ENCODE measurements at places on chromosomes 13 and 19.

DNA sequence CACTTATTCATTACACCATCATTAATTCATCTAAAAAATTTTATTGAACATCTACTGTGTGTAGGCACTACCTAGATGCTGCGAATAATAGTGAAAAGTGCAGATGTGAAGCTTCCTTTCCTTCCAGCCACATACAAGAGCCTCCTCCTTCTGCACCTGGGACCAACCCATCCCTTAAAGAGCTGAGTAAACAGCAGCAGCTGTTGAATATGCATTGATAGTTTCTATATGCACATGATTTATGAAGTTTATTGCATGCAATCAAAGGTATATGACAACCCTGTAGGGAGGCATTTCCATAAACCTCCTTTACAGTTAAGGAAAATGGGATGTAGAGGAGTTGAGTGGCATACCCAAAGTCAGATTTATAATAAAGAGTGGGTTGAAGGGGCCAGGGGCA is 110.3 kb upstream of the IPO5 start:
- no peak for DNase-seq

DNA sequence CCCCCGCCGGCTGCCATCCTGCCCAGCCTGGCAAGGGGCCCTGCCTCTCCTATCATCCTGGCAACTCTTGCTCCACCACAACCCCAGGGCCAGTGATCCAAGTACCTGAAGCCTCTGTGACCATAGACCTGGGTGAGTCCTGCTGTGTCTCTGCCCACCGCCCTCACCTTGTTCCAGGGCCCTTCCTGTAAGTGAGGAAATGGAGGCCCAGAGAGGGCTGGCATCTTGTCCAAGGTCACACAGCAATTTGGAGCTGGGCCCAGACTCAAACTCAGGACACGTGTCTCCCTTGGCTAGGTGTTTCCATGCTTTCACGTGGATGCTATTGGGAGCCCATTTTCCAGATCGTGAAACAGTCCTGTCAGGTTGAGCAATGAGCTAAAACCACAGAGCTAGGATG is 3.7 kb downstream of the CREB3L3 start:
- DNase-seq: no peak

GRCh38 chr13:39023316-39023715 is 14.6 kb downstream of the PROSER1 start:
- DNase-seq: no peak

DNA sequence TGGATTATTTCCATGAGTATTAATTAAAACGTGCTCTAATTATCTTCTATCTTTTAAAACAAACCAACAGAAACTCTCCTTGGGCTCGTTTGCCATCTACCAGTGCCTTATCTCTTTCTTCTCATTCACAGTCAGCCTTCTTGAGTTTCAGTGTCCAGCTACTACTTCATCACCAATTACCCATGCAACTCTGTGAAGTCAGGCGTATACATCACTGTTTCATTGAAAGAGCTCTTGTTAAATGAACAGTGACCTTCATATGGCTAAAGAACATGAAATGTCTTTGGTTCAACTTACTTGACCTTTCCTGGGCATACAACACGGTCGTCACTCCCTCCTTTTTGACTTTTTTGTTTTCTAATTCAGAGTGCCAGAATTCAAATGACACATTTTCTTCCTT is 5.2 kb upstream of the IFT88 start:
- no peak for DNase-seq

GRCh38 chr13:26604784-26605545 is 47.5 kb downstream of the WASF3 start:
- DNase-seq: peak; percentile 35

DNA sequence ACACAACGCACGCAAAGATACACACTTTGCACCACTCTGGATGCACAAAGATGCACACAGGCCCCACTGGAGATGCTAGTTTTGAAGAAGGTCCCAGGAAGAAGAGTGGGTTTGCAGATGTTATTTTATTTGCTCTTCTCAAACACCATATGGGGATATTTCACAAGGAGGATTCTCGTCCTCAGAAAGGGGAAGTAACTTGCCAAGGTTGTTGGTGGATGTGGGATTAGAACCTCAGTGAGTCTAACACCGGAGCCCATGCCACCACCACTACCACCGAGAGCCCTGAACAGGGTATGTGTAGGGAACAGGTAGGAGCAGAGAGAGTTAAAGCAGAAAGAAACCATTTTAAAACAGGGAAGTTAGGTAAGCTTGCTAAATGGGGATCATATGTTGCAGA is 9.6 kb upstream of the CEACAM6 start:
- DNase-seq: no peak

DNA sequence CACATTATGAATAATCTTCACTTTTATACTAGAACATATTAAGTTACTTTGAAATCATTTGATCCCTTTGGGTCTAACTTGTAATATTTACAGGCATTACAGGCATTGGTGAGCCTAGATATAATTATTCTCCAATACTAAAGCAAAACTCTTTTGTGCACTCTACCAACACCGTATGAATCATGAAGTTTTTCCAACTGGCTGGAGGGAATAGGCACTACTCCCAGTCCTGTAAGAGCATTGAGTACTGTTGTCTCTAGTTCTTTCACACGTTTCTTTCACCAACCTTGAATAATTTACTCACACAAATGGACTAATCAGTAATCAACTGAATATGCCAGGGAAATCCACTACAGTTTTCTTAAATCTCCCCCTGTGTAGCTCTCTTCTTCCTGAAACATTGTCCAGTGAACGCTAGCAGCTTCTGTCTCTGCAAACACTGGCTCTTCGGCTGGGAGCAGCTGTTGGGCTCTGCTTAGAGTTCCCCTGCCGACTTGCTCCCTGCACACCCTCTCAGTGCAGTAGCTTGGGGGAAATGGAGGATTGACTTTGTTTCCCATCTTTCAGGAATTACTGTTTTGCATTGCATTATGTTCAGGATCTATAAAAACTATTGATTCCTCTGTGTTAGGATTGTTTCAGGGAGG is 476.7 kb downstream of the RFC3 start:
- no peak for DNase-seq

- DNase-seq: no peak
Observed at GRCh38 chr13:81770868-81771505, 1430.1 kb upstream of the SPRY2 start.

DNA sequence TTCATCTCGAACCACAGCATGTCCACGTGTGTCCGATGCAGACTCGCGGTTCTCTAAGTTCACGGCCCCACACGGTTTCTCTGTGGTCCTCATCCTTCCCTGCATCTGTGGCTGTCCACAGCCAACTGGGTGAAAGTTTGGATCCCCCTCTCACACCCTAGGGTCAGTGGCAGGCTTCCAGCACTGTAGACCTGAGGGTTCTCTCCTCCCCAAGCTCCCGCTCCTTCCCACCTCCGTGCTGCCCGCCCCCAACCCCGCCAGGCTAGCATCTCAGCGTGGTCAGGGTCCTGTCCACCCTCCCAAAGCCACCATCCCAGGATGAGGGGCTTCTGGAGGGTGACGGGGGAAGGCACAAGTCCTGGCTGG is 3.0 kb downstream of the ANGPTL4 start:
- DNase-seq: no peak

GRCh38 chr13:51923983-51924539 is 62.3 kb downstream of the CCDC70 start:
- no peak for DNase-seq

- peak; percentile 83 for DNase-seq
Observed at GRCh38 chr13:27792393-27793218, at the start of gene GSX1. Gene GSX1, plus strand, starts transcription at chr13:27792483. Its CDS starts 208 bp downstream, at chr13:27792691.

DNA sequence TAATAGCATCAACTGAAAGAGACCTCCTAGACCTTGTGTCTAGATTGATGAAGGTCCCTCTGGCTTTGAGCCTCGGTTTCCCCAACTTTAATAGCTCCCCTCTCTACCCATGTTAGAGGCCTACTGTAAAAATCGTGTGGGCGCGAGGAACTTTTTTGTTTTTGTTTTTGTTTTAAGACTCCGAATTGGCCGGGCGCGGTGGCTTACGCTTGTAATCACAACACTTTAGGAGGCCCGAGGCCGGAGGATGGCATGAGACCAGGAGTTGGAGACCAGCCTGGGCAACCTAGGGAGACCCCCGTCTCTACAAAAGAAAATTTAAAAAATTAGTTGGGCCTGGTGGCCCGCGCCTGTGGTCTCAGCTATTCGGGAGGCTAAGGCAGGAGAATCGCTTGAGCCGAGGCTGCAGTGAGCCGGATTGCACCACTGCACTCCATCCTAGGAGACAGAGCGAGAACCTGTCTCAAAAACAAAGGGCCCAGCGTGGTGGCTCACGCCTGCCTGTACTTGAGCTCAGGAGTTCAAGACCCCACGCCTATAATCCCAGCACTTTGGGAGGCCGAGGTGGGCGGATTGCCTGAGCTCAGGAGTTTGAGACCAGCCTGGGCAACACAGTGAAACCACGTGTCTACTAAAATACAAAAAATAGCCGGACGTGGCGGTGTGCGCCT is 858 bp upstream of the PPP6R1 start:
- DNase-seq: no peak

DNA sequence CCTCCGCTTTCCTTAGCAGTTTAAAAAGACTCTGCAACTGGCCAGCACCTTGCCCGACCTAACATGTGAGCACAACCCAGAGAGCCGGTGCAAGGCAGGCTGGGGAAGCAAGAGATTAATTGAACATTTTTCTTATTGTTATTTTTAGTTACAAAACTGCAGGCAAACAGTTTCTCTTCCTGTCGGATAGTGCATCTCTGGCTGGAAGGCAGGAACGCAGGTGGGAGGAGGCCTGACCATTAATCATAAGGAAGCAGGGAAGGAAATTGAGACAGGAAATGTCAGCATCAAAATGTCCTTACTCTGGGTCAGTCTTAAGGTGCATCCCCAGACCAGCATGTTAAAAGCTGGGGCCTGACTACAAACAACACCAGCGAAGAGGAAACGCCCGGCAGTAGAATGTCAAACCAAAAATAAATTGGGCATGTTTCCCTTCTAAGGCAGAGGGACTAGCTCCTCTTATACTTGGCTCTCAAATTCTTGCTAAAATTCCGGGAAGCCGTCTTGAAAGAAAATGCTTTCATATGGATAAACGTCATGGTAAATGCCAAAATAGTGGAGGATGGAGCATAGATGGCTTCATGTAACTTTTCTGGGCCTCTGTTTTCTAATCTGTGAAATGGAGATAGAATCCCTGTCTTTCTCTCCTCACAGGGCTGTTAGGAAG is 226.8 kb downstream of the RAP2A start:
- DNase-seq: no peak

- DNase-seq: no peak
Observed at GRCh38 chr19:11019824-11020223, 59.0 kb downstream of the SMARCA4 start.

GRCh38 chr19:15508035-15508710 is at the start of gene CYP4F22:
Gene CYP4F22, plus strand, starts transcription at chr19:15508525. Its CDS starts 16,812 bp downstream, at chr19:15525337.
- DNase-seq: peak; percentile 70

- no peak for DNase-seq
Observed at GRCh38 chr19:56369886-56370676, 23.3 kb downstream of the ZNF582 start.

- no peak for DNase-seq
Observed at GRCh38 chr19:10899151-10899653, 27.8 kb downstream of the CARM1 start.

GRCh38 chr13:68736961-68737360 is 1370.7 kb upstream of the ATXN8OS start:
- DNase-seq: no peak

DNA sequence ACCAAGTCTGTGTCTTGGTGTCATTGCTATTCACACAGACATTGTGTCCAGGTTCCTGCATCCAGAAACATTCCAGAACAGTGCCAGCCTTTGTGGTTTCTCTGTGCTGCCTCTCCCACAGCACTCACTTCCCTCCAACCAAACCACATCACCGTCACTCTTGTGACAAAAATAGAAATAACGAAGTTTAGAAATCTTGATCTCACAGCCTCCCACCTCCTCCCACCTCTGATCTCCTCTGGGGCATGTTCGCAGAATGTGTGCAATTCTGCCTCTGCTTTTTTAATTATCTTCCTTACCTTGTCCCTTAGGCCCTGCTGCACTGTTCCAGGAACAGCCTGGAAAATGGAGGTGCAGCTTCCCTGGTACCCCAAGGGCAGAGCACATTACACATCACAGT is 8.7 kb upstream of the SERPINE3 start:
- no peak for DNase-seq

- peak; percentile 67 for DNase-seq
Observed at GRCh38 chr13:33228648-33229445, 56.7 kb downstream of the STARD13 start.

Data from activated CD4-positive, alpha-beta T cell treated with anti-CD3 and anti-CD28 coated beads, Interleukin-2, amount 10 ng/mL, durations not matched to agents 24 days and 14 days (primary cell).